ENCODE measurements at places on chromosomes 6 and 20. TPM values are rescaled to one million over a fixed set of nuclear protein-coding genes. Genes with fewer than 3 reads are reported as not detected.

MRPS10 gene
- 68.0 TPM for total RNA-seq

DNA sequence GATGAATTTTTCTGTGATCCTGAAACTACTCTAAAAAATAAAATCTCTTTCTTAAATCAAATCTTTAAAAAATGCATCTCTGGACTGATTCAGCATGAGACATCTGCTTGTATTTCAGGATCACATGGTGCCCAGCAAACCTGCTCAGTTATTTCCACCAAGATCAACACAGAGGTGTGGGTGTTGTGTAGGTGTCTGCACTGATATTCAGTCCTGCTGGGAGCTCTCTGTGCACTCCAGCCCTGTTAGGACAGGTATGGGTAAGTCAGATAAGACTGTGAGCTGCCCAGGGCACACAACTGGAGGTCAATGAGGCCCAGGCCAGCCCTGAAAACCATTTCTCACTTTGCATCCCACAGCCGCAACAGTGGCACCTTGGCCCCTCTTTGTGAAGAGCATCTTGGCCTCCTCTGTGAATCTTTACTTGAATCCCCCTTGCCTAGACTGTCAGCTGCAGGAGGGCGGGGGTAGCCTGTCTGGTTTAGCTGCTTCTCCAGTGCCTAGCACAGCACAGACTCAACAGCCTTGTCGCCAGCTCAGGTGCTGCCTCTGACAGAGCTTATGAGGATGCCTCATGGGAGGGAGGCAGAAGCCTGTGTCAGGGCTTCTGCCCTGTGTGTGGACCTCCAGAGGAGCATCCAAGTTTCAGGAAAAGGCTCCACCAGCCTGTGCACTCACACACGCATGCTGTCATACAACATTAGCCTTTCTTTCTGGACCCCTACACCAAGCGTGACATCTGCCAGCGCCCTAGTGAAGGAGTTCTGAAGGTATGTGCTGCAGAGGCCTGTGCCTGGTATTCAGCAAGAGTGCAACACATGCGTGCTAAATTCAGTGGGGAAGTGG lies 187.6 kb upstream of the CST7 start:
- no peak overlapping the region for H3K4me3 ChIP-seq
- no peak for DNase-seq
- H3K27me3 ChIP-seq, result no peaks in the 10 kb centered on the region
- H3K36me3 ChIP-seq, result no peaks in the 10 kb centered on the region

SYNDIG1 gene
- 1.0 TPM for total RNA-seq

TRAPPC3L gene
- total RNA-seq, result not detected

DNA sequence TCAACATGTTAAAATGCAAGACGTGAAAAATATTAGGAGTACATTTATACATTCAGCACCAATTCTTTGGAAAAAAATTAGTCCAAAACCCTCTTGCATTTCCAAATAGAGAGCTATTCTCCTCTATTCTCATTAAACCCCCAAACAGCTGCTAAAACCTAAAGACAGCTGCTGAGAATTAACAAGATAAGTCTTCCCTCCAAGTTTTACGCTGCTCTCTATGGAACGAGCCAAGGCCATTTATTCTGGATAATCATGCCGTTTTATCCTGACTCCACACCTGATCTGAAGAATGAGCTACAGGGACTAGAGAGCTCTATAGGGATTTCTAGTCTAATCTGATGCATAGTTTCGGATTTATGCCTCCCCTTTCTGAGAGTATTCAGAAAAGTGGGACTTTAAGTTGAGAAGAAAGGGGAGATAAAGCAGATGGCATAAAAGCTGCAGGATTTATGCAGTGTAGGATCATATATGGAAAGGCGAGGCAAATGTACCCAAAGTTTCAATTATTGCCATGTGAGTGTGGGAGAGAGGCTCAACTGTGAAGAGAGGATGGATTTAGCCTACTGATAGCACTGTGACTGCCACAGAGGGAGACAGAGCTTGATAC lies 64.7 kb upstream of the HS3ST5 start:
- H3K36me3 ChIP-seq, result no peaks in the 10 kb centered on the region
- H3K4me1 ChIP-seq, result peaks cover 11% of the 10 kb centered on the region
- H3K4me3 ChIP-seq, result no peak overlapping the region

DNA sequence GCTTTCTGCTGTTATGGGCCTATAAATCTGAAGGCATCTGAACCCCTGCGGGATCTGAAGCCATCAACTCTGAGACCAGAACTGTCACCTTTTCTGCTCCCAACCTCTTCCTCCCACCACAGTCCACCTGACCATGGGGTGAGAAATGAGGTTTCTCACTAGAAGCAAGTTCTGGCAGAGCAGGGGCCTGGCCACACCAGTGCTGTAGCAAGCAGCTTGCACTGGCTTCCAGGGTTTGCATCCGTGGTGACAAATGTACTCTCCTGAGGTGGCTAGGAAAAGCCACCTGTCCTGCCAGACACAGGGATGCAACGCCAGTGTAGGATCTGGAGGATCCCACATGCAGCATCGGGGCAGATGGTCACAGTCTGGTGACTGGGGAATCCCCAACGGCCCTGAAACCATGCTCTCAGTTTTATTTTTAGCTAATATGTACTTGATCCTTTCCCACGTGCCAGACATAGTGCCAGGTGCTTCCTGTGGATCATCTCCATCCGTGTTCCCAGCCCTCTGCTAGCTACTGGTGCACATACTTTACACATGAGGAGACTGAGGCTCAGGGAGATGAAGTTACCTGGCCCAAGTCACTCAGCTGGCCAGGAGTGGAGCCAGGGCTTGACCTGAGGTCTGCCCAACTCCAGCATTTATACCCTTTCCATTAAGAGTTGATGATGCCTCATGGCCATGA lies 122.1 kb upstream of the SPACA1 start:
- no peak for DNase-seq
- no peak overlapping the region for H3K27ac ChIP-seq
- no peaks in the 10 kb centered on the region for H3K27me3 ChIP-seq
- H3K4me3 ChIP-seq, result no peak overlapping the region

DNA sequence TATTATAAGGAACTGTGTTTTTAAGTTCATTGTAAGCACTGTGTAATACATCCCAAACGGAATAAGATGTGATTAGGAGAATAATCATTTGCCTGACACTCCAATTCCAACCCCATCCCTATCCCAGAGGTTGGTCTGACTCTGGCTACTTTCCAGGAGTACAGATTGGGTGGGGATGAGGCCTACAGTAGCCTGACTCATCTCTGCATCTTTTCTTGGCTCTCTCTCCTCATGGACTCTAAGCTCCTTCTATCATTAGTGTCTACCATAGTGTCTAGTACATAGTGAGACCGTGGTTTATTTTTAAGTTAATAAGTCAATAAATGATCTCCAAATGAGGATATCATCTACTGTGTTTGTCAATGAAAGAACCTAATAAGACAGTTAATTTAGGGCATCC lies 92.2 kb upstream of the CNKSR3 start:
- no peaks in the 10 kb centered on the region for H3K36me3 ChIP-seq
- H3K4me1 ChIP-seq, result peaks cover 12% of the 10 kb centered on the region
- no peaks in the 10 kb centered on the region for H3K27me3 ChIP-seq
- H3K4me3 ChIP-seq, result no peak overlapping the region
- no peak overlapping the region for H3K27ac ChIP-seq

DNA sequence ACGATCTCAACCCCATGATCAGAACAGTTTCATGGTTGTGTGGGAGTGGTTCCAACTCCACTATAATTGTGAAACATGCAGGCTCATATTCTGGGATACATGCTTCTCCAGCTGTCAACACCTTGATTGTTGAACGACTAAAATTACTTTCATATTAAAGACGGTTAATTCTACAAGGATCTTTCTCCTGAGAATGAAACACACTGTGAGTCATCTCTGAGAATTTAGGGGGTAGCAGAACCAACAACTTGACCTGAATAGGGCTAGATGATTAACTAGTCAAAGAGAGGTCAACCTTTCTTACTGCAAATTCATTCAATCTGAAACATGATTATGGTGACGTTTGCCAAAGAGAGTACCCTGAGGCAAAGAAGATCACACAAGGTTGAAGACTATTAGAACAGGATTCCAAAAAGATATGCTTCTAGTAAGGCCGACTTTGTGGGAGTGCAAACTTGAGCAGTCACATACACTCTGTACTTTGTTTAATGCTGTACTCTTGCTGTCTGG lies 175.2 kb upstream of the CITED2 start:
- H3K4me3 ChIP-seq, result no peak overlapping the region
- H3K36me3 ChIP-seq, result no peaks in the 10 kb centered on the region
- DNase-seq, result no peak
- H3K27ac ChIP-seq, result no peak overlapping the region

TLDC2 gene
- 3.8 TPM for total RNA-seq

LAMA2 gene
- 1.5 TPM for total RNA-seq

- no peak for DNase-seq
- H3K36me3 ChIP-seq, result no peaks in the 10 kb centered on the region
- H3K27ac ChIP-seq, result no peak overlapping the region
- peaks cover 10% of the 10 kb centered on the region for H3K4me1 ChIP-seq
- H3K27me3 ChIP-seq, result peaks cover 48% of the 10 kb centered on the region
Observed at GRCh38 chr20:50188879-50189680, 1.6 kb upstream of the CEBPB start.

DNA sequence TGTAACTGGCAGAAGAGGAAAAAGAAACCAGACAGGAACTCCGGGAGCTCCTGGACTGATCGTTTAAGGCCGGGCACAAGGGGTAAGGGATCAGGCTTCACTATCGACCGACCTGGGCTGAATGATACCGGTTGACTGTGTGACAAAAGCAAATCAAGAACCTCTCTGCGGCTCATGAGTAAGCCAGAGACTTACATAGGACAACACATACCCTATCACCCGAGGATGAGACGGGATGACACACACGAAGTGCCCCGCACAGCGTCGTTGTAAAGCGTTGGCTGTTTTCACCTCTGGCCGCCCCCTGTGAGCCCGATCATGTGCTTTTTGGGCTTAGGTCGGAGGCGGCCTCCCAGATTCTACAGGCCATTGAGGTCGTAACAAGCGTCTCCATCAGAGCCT lies 695 bp upstream of the TGIF2 start:
- H3K4me3 ChIP-seq, result peak overlapping the region; percentile 79
- no peaks in the 10 kb centered on the region for H3K36me3 ChIP-seq
- H3K4me1 ChIP-seq, result peaks cover 23% of the 10 kb centered on the region

- no peaks in the 10 kb centered on the region for H3K27me3 ChIP-seq
- H3K4me3 ChIP-seq, result no peak overlapping the region
- H3K36me3 ChIP-seq, result no peaks in the 10 kb centered on the region
- no peaks in the 10 kb centered on the region for H3K4me1 ChIP-seq
- H3K27ac ChIP-seq, result no peak overlapping the region
- no peak for DNase-seq
Observed at GRCh38 chr6:1262704-1263038, 49.2 kb upstream of the FOXQ1 start.

KCNK15 gene
- 0.21 TPM for total RNA-seq

DNA sequence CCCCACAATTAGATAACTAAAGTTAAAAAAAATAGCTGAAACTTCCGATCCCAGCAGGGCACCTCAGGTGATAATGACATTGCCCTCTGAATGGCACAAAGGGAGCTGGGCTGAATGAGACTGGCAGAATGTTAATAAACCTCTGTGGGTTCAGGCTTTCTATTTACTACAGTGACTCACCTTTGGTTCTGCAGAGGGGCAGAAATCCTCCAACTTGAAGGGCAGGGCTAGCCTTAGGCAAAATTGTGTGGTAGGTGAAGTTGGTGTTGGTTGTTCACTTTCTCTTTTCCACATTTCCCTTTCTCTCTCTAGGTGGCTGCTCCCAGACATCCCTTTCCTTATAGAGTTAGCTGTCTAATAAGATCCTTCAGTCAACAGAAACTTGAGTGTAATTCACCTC lies 625.2 kb downstream of the EPM2A start:
- no peaks in the 10 kb centered on the region for H3K4me1 ChIP-seq
- no peaks in the 10 kb centered on the region for H3K27me3 ChIP-seq
- H3K36me3 ChIP-seq, result no peaks in the 10 kb centered on the region

BANF2 gene
- not detected for total RNA-seq

ARHGAP40 gene
- not detected for total RNA-seq

CD83 gene
- total RNA-seq, result 0.80 TPM

- no peaks in the 10 kb centered on the region for H3K36me3 ChIP-seq
- peaks cover 62% of the 10 kb centered on the region for H3K4me1 ChIP-seq
- H3K27ac ChIP-seq, result peak overlapping the region; percentile 15
- H3K27me3 ChIP-seq, result peaks cover 3% of the 10 kb centered on the region
Observed at GRCh38 chr6:137870744-137871247, 3.7 kb downstream of the TNFAIP3 start.

DNA sequence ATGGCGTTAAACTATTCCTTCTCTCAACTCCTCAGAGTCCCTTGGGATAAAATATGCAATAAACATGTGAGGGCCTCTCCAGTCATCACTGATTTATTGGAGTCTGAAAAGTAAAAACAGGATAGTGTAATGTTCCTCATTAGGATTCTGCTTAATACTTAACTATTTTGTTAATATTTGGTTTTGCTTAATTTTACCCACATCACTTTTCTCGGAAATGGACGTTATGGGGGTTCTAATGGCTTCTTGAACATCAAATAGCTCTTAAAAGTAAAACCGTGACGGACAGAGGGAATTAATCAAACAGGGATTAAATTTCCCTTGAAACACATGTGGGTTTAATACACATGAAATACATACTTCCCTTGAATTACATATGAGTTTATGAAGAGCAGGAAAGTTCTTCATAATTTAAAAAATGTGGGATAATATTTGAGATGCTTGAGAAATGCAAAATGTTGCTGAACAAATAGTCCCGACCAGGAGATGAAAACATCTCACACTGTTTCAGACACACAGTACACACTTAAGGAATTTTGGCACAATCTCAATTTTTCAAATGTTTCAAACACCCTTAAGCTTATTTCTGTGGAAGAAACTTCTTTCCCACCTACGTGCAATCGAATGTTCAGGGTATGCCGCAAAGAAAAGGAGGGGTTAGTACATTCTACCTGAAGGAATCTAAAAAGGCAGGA lies 38.4 kb upstream of the EIF2S2 start:
- no peak overlapping the region for H3K27ac ChIP-seq
- H3K27me3 ChIP-seq, result no peaks in the 10 kb centered on the region
- H3K36me3 ChIP-seq, result no peaks in the 10 kb centered on the region
- DNase-seq, result no peak
- no peak overlapping the region for H3K4me3 ChIP-seq
- peaks cover 9% of the 10 kb centered on the region for H3K4me1 ChIP-seq

APOM gene
- 2.6 TPM for total RNA-seq

MAVS gene
- 23.4 TPM for total RNA-seq

BPI gene
- total RNA-seq, result not detected

PDYN gene
- total RNA-seq, result 0.12 TPM

GRCh38 chr20:58875111-58875510 lies 22.6 kb downstream of the GNAS start:
- peak; percentile 61 for DNase-seq
- H3K27me3 ChIP-seq, result peaks cover 4% of the 10 kb centered on the region
- no peak overlapping the region for H3K4me3 ChIP-seq

CST5 gene
- not detected for total RNA-seq
